ENCODE measurements at places on chromosomes 1 and 21.
A peak's percentile ranks its signal among the peaks of the same experiment; 100 is the strongest.

- no peak for DNase-seq
Measured at GRCh38 chr21:25398630-25399029, 208.7 kb downstream of the MRPL39 start.

- no peak for DNase-seq
Measured at GRCh38 chr1:216722821-216723220, 408 bp downstream of the ESRRG start.

GRCh38 chr1:181712711-181713110 is 229.4 kb downstream of the CACNA1E start:
- DNase-seq, result no peak

- DNase-seq, result no peak
Measured at GRCh38 chr1:86618358-86618757, 71.5 kb downstream of the CLCA4 start.

- DNase-seq, result no peak
Measured at GRCh38 chr1:156772728-156773497, 5.6 kb downstream of the PRCC start.

DNA sequence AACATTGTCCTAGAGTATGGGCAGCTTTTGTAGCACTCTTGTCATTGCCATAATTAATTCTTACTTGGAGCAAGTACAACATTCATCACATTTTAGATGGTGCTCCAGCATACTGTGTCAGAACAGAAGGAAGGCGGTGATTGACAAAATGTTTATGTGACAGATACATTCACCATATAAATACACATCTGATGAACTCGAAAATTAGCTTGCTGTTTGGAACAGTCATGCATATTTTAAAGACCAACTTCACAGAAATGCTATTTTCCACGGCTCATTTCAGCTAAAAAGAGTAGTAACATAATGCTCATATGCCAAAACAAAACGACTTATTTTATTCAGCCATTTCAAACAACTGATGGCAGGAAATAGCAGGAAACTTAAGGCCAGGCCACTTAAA is 302.7 kb downstream of the MRPL39 start:
- DNase-seq, result no peak

DNA sequence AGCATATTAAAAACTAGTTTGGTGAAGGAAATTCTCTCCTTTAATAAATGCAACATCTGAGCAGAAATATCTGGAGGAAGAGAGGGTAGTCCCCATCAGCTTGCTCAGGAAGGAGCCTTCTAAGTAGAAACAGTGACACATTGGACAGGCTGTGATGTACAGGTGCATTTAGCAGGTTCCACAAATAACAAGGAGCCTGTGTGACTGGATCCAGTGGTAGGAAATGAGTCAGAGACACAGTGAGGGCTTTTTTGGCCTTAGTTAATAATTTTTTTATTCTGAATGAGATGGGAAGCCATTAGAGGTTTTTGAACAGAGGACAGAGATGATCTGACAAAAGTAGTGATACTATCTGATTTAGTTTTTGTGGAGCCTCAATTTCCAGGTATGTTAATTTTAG is 738.9 kb upstream of the PTBP2 start:
- no peak for DNase-seq

DNA sequence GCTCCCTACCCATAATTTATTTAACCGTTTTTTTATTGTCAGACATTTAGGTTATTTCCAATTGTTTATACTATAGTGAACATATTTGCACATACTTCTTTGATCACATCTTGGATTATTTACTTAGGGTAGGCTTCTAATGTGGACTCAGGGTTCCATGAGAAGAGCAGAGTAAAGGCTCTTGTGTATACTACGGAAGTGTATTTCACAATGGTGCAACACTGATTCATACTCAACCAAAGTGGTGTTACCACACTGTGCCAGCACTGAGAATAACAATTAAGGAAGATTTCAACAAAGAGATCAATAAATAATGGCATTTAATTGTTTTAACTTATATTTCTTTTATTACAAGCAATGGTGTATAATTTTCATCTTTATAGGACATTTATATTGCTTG is 251.2 kb downstream of the ZNF326 start:
- DNase-seq, result no peak

GRCh38 chr21:38354746-38355145 is 98.0 kb downstream of the KCNJ15 start:
- DNase-seq, result no peak

- no peak for DNase-seq
Measured at GRCh38 chr1:77824694-77825093, 45.2 kb downstream of the MIGA1 start.

DNA sequence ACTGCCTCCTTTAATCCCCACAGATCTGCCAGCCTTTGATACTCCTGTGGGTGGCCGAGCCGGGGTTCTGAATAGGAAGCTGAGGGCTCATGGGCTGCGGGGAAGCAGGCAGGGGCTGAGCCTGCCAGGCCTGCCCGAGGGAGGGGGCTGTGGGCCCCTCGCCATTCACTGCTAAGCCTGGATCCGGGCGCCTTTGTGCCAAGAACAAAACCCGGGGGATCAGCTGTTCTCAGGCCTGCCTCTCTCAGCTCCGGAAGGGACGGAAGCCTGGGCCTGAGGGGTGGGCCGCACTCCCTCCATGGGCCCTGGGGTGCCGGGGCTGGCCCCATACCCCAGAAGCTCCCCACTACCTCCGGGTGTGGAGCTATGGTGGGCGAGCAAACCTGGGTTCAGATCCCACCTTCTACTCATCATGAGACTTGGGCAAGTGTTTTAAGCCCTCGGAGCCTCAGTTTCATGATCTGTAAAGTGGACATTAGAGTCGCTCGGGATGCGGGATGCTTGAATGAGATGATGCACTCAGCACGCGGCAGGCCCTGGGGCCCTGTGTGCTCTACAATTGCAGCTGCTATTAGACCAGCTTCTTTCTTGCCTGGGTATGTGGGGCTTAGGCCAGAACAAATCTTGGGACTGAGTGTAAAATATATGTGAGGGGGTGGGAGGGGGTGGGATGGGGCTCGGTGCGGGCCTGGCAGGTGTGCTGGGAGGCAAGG is 19.2 kb upstream of the EPHA2 start:
- no peak for DNase-seq

- peak; percentile 73 for DNase-seq
Measured at GRCh38 chr1:59146651-59147358, 150.1 kb upstream of the FGGY start.

DNA sequence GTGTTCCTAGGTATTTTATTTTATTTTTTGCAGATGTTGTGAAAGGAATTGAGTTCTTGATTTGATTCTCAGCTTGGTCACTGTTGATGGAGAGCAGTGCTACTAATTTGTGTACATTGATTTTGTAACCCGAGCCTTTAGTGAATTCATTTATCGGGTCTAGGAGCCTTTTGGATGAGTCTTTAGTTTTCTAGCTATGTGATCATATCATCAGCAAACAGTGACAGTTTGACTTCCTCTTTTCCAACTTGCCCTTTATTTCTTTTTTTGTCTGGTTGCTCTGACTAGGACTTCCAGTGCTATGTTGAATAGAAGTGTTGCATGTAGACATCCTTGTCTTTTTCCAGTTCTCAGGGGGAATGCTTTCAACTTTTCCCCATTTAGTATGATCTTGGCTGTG is 138.9 kb downstream of the LHX8 start:
- no peak for DNase-seq

DNA sequence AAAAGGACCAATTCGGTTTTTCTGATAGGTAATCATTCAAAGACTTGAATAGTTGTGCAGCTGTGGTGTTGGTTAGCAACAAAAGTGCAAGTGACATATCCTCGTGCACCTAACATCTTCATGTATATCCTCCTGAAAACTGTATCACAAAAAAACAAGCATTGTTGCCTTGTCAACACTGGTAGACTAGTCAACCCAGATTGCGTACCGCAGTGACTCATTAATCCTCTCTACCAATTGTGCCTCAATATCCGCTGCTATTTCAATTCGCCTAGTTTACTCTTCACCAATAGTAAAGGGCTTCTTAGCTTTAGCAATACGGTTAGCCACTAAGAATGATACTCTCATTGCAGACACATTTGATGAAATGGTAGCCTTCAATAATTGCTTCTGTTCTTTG is 3.5 kb downstream of the HHAT start:
- DNase-seq, result no peak

- no peak for DNase-seq
Measured at GRCh38 chr1:117020526-117021156, 19.1 kb downstream of the CD101 start.

DNA sequence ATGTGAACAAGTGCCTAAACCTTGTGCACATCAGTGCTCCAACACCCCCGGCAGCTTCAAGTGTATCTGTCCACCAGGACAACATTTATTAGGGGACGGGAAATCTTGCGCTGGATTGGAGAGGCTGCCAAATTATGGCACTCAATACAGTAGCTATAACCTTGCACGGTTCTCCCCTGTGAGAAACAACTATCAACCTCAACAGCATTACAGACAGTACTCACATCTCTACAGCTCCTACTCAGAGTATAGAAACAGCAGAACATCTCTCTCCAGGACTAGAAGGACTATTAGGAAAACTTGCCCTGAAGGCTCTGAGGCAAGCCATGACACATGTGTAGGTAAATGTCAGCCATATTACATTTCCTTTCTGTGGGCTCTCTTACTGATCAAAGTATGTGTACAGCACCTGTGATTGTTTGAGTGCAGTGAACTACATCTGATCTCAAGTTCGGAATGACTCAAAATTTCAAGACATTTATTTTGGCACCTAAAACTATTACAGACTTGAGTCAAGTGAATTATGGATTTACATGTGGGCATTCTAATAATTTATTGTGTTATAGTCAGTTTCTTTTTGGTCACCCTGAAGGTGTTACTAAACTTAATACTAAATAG is 196.5 kb downstream of the TPR start:
- no peak for DNase-seq

DNA sequence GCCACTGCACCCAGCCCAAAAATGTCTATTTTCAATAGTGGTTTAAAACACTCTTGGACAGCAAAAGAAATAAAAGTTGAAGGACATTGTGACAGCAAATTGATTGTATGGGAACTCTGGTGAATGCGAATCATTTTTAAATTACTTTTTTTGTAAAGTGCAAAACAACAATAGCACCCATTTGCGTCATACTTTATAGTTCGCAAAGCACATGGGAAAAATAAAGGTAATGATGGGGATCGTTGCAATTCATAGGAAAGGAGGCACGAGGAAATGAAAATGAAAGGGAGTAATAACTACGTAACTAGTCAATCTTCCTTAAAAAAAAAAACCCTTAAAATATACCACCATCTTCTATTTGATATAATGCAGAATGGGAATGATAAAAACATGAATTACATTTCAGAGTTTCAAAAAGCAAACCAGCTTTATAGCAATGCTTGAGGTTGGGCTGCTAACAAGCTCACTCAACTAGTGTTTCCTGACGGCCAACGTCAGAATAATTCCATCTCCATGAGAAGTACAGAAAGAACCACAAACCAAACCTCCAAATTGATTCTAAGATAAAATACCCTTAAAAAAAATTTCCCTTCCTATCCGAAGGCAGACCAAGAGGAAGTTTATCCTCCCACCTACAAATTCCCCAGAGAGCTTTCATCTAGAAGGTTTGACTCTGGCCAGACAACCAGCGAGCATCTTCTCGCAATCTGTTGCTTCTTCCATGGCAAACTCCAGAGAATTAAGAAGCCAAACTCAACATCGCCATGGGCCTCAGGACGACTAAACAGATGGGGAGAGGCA is at the start of gene EDARADD:
TSS of gene EDARADD (plus strand) at position 606 of the 801 bp plus-strand sequence. CDS start at position 765, 159 bp downstream.
- DNase-seq, result peak; percentile 38

GRCh38 chr21:39079617-39080016 is 103.6 kb downstream of the PSMG1 start:
- peak; percentile 78 for DNase-seq

DNA sequence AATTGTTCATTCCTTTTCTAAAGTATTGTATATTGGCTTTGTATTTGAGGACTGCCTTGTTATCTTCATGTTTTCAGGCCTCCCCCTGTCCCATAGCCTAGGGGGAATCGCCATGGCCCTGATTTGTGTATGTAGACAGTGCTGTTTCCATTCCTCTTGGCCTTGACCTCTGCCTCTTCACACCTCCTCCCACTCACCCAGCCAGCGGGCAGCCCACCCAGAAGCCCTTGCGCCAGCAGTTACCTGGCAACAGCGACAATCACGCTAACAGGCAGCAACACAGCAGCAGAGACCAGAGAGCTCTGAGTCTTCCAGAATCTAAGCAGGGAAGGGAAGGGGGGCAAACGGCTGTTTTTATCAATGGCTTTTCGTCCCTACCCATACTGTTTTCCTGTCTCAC is 50.0 kb upstream of the NPL start:
- DNase-seq, result peak; percentile 31

GRCh38 chr1:115705085-115705951 is 63.2 kb downstream of the CASQ2 start:
- no peak for DNase-seq

GRCh38 chr1:185038813-185039376 is 6.5 kb upstream of the RNF2 start:
- DNase-seq, result no peak

DNA sequence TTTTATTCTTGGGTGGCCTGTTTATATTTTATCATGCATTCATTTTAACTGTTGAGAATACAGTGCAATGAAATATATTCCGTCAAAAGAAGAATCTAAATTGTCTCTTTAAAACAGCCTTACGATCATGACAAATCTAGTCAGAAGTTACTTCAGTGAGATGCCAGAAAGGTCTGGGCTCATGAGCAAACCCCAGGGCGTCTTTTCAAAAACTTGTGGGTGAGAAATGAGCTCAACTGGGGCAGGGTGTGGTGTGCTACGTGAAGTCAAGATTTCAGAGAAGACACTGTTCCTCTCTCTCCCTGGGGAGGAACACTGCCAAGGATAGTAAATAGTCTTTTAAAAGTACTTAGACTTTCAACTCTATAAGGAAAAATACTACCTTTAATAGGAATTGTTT is 13.4 kb upstream of the UAP1 start:
- peak; percentile 54 for DNase-seq

DNA sequence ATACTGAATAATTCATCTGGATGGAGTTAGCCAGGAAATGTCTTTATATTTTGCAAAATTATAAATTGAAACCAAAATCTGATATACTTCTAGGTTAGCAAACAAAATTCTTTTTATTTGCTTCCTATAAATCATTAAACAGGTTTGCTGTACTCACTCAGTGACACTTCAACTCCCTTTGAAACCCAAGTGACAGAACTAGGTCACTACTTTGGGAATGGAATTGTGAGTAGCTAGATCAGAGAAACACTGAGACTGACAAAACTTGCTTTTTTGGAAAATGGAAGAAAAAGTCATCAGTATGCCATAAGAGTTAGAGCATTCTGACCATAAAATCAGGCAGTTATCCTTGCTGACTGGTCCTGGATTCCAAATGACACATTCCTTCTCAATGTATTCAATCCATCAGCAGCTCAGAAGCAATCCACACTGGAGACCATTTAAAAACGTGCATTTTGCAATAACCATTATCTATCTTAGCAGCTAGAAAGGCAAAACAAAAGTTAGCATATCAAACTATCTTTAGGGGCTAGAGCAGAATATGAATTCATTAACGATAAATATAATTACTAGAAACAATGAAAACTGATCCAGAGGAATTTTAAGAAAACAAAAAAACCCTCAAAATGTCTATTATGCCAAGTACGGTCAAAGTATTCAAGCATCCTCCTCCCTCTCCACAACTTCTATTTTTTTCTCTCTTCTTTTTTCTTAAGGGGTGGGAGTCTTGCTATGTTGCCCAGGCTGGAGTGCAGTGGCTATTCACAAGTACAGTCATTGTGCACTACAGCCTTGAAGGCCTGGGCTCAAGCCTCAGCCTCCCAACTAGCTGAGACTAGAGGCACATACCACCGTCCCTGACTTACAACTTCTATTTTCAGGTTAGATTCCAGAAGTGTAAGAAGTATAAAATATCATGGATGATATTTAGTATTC is 60.1 kb downstream of the HNRNPR start:
- peak; percentile 43 for DNase-seq

GRCh38 chr1:151336556-151336955 is 9.3 kb upstream of the PI4KB start:
- DNase-seq, result peak; percentile 16

GRCh38 chr1:31243501-31244286 is 4.0 kb upstream of the NKAIN1 start:
- DNase-seq, result peak; percentile 34

All from choroid plexus epithelial cell (primary cell).